ENCODE measurements at places on chromosomes 6 and 20. TPM values are rescaled to one million over a fixed set of nuclear protein-coding genes. Genes with fewer than 3 reads are reported as not detected.

ZBP1 gene
- not detected for total RNA-seq

SRSF12 gene
- total RNA-seq, result 1.1 TPM

NANP gene
- 7.7 TPM for total RNA-seq

PRR18 gene
- total RNA-seq, result not detected

TMC2 gene
- not detected for total RNA-seq

TRIM10 gene
- total RNA-seq, result not detected

PACRG gene
- total RNA-seq, result 2.3 TPM

SLC22A23 gene
- total RNA-seq, result 12.7 TPM
